ENCODE measurements at places on chromosomes 11 and 22.

- DNase-seq, result no peak
Observed at GRCh38 chr22:34814260-34815025, 251.5 kb upstream of the ISX start.

DNA sequence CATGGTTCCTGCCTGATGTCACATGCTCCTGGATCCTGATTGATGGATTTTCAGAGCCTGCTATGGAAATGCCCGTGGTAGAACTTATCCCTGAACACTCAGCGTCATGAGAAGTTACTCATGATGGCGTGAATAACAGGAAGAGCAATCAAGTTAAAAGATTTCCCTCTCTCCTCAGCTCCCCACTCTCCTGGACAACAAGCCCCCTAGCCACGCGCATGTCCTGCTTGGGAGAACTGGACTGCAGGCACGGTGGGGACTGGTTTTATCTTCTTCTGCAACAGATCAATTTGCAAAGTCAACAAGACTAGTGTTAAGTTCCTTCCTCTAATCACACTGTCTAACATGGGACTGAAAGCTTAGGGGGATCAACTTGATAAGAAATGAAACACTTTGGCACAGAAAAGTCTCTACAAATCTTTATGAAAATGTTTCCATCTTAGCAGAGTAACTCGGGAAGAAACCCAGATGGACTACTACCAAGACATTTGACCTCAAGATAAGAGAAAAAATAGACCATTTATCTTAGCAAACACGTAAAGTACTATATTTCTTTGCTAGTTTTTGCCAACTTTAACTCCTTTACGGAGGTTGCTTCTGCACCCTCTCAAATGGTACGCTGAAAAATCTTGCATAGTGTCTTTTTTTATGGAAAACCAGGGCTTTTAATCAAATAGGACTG is 27.6 kb downstream of the POU2AF1 start:
- no peak for DNase-seq

DNA sequence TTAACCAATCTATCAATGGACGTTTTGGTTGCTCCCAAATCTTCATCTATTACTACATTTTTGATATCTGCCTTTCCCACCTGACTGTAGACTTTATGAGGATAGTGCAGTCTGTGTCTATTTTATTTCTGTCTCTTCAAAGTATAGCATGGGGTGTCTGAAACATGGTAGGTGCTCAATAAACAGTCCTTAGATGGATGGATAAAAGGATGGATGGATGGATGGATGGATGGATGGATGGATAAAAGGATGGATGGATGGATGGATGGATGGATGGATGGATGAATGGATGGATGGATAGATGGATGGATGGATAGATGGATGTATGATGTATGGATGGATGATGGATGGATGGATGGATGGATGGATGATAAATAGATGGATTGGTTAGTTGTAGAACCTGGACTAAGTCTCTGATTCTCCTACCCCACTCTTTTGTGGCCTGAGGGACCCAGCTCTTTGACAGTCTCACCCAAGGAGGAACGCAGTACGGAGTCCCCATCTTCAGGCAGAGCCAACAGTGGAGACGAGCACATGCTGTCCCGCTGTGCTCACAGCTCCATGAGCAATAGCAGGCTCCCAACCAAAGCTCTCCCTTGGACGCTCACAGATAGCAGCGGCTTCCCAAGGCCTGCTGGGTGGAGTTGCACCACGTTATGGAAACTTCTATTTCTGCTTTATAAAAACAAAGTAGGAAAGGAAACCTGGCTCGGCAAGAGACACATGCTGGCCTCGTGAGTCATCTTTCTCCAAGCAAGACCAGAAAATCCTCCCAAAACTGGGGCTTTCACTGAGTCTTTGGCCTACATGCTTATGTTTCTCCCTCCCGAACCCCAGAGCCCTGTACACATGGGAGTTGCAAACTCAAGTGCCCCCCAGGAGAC is 448.0 kb downstream of the MIAT start:
- DNase-seq, result no peak

DNA sequence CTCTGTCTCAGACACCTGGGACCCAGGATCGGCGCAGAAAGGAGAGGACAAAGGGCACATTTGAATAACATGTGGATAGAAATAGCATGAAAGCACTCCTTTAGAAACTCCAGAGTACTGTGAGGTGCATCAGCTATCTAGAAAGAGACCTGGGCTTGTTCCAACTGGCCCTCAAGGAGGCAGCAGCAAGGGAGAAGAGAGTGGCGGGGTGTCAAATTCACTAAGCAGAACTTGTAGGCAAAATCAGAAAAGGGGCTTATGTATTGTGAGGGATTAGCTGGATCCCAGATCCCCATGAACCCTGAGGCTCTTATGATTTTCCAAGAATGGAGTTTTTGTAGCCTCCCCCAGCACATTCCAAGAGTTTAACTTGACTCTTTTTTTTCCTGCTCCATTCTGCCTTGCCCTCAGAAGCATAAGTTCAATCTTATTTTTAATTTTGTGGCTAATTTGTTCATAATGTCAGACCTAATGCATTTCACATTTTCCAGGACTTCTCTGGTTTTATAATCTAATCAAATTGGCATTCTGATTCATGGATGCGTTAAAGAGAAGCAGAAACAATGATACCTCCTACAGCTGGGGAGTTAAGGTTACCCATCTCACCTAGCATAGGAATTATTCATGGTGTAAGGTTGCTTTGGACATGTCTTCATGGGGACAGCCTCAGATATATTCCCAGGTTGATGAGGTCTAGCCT is 33.6 kb downstream of the USH1C start:
- DNase-seq, result no peak

GRCh38 chr11:129273944-129274711 is 82.0 kb upstream of the ARHGAP32 start:
- DNase-seq, result no peak

DNA sequence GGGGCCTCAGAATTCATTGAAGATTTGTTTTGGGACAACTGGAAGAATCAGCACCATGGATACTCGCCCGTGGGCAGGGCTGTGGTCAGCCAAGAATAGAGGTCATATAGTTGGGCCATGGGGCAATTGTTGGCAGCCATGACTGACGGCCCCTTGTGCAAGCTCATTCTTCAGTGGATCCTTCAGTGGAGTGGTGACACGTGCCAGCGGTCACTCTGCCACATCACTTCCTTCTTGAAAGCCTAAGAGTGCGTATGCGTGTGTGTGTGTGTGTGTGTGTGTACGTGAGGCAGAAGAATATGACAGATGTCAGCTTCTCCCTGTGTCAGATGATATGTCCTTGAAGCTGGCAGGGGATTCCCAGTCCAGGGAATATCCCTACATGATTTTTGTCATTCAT is 1.8 kb upstream of the IL18BP start:
- no peak for DNase-seq

- peak; percentile 15 for DNase-seq
Observed at GRCh38 chr11:128964463-128964930, 21.8 kb upstream of the TP53AIP1 start.

DNA sequence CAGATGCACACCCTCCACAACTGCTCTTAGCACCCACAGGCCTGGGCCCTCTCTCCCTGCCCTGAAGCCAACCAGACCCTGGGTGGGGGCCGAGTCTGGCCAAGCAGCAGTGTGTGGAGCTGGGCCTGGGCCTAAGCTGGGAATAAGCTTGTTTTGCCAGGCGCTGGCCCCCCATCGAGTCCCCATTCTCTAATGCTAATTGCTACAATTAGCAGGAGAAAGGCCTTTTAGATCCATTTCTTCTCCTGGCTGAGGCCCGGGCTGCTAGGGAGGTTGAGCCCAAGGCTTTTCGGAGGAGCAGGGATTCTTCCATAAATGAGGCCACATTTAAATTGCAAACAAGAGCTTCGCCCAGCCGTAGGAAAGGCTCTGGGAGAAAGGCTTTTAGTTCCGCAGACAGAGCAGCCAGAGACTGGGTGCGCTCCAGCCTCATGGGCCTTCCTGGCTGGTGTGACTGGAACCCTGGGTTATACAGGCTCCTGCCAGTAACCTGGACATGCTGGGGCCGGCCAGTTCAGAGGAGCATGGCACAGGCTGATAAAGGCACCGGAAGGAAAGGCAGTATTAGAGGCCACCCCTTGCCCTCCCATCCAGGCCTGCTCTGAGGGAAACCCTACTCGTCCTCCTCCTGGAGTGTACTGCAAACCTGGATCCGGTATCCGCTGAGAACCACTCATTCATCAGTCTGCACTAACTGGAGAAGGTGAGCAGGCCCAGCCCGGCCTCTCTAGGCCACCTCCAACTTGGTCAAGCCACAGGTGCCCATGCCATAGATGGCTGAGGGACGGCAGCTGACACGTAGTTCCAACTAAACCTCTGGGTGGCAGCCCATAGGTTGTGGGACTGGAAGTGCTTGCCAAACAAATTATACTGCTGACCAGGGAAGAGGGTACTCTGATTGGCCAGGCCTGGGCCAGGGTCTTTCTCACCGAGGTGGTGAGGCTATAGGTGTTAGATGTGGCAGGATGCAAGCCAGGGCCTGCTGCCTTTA is 6.2 kb downstream of the KCNQ1OT1 start:
- DNase-seq, result peak; percentile 96

DNA sequence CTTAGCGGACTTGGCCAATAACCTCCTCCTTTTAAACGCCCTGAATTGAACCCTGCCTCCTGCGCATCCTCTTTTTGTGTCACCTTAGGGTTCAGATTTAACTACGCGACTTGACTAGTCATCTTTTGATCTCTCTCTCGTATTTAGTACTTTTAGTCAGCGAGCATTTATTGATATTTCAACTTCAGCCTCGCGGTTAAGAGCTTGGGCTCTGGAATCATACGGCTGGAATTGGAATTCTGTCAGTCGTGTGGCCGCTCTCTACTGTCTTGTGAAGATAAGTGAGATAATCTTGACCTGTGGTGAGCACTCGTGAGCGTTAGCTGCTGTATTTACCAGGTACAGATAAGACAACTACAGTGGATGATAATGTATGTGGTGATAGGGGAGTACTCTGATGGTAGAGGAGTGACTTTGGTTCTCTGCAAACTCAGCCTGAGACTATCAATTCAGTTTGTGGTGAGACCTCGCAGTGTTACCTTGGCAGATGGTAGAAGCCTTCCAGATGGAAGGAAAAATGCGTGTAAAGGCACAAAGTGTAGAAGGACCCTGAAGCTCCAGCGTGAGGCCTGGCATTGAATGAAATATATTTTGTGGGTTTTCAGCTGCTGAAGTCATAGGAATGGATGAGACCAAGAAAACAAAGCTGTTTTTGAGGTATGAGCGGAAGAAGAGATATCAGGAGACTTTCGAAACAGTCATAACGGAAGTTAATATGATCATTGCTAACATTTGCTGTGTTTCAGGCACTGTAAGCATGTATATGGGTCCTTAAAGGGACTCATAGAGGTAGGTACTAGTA is 682 bp downstream of the ATM start:
- DNase-seq, result no peak

- DNase-seq, result no peak
Observed at GRCh38 chr11:32529994-32530588, 53.5 kb upstream of the EIF3M start.

GRCh38 chr22:30270832-30271231 is 4.2 kb upstream of the OSM start:
- DNase-seq, result peak; percentile 57

DNA sequence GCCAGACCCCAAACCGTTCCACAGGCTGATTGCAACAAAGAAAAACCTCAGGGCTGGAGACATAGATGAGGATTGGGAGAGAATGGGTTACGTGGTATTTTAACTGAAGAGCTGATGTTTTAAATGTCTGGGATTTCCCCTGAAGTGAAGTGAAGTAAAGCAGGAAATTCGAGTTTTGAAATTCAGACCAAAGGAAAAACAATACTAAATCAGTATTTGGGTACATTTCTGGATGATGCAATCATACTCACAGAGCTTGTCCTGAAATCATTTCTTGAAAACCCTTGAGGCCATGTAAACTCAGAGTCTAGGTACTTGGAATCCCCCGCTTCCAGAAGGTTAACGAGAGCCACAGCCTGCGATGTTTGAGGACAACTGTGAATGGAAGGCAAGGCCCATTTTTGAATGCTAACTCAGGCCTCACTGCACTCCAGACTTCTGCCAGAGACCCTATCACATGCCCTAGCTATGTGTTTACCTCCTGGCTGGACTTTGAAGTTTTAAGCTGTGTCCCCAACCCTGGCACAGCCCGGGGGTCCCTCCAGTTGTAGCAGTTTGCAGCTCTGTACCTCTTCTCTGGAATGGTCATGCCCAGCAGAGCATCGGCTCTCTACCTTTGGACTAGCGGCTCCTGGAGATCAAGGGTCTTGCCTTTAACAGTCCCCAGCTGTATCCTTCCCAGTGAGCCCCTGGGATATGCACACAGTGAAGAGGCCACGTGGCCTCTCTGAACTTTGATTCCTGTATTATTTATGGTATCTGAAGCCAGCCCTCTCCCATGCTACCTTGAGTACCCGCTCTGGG is 5.4 kb upstream of the FTH1 start:
- DNase-seq, result peak; percentile 47

DNA sequence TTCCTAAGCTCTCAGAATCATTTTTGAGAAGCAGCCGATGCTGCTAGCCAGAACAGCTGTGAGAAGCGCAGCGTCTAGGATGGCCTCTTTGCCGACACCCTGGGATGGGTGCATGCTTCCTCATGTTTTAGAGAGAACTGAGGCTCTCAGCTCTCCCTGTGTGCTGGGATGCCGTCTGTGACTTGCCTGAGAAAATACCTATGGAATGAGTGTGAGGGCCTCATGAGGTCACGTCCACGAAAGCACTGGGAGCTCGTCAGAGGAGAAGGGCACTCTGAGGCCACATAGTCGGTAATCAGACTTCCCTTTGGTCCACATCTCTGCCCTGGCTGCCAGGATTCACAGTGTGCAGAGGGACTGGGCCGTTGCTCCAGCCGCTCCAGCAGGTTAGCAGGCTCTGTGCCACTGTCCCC is 54.7 kb downstream of the MICAL3 start:
- DNase-seq, result no peak

- peak; percentile 62 for DNase-seq
Observed at GRCh38 chr11:119421941-119422808, 797 bp downstream of the THY1 start.

GRCh38 chr11:122711831-122712381 is 56.4 kb downstream of the UBASH3B start:
- DNase-seq, result no peak

DNA sequence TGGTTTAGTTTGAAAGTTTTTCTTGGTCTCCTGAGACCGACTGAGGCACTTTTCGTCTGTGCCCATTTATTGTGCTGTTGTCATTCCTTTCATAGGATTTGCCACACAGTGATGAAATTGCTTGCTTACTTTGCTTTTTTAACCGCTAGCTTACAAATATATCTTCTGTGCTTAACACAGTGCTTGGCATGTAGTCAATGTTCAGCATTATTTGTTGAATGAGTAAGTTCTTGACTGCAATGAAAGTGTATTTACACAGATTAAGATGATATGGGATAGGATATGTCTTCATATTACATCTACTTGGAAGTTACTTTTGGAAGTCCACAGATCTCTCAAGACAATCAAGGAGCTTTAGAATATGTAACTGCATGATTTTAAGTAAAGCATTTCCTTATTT is 91.2 kb downstream of the GRIA4 start:
- DNase-seq, result no peak
